Urinary bladder (tissue), 4 donors: ENCODE measurements at places on chromosomes 2 and 18. TPM values are rescaled to one million over a fixed set of nuclear protein-coding genes. Genes with fewer than 3 reads are reported as not detected.

The C2orf66 gene
- total RNA-seq, result 0.32 TPM

DNA sequence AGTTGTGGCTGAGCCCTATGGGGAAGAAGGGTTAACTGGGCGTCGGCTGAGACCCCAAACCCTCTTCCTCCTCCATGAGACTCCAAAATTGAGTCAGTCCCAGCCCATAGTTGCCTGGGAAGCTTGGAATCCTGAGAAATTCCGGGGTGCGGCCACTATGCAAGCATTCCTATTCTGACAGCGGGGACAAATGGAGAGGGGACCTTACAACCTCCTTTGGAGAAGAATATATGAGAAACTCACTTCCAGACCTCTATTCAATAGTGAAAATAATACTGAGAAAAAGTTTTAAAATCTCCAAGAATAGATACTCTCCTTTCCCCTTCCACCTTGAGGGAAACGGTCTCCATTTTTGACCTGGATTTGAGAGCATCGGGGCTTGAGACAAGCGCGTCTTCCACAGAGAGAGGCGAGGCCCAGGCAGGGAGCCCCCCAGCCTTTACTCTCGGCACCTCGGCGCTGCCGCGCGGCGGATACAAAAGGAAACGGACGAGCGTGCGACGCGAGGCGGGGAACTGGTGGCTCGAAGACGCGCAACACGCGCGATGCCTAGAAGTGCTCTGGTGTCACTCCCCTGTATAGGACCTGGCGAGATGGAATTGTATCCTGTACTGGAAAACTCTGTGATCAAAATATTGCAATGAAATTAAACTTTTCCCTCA, 11.1 kb downstream of the NR4A2 start:
- DNase-seq, result no peak

GRCh38 chr18:31171144-31171839, 8.6 kb upstream of the DSC1 start:
- no peak for DNase-seq

GRCh38 chr18:39611381-39612100, 2045.9 kb upstream of the CELF4 start:
- DNase-seq, result no peak

GRCh38 chr2:111716905-111717775, 166.9 kb downstream of the ANAPC1 start:
- no peak for DNase-seq

The SLC38A11 gene
- total RNA-seq, result 0.85 TPM

GRCh38 chr2:197191177-197191939, 119.2 kb downstream of the ANKRD44 start:
- no peak for DNase-seq

DNA sequence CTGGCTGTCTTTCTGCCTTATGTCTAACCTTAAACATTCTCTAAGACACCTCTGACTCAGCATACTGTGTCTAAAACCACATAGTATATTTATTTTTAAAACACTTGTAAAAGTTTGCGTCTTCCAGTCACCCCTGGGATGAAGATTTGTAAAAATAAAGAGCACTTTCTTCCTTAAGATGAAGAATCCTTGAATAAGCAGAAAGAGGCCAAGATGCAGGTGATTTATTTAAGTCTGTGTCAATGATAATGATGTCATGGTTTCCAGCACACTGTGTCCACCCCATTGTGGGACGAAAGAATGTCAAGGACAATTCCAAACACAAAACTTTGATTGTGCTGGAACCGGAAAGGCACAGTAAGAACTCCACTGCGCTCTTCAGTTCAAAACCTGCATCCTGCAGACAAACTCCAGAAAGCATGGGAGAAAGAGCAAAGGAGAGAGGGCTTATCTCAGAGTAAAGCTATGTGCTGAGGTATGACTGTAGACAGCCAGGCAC, 92.9 kb downstream of the ZEB2 start:
- DNase-seq, result no peak

DNA sequence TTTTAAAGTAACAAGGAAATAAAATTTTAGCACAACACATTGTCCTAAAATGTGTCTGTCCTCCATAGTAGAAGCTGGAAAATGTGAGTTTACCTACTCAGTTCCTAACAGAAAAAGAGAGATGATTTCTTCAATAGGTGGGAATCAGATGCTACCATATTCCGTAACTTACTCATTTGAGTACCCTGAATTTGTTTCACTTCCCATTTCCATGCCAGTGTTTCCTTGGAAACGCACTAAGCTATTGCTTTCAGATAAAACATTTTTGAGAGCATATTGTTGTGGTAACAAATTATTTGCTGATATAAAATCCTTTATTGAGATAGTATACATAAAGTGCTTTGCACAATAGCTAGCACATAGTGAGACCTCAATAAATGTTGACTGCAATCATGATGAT, 137.5 kb upstream of the BARD1 start:
- no peak for DNase-seq

- no peak for DNase-seq
Observed at GRCh38 chr2:42752314-42752713, 11.6 kb downstream of the OXER1 start.

- no peak for DNase-seq
Observed at GRCh38 chr2:152497481-152498052, 162.6 kb downstream of the FMNL2 start.

The PHOSPHO2 gene
- total RNA-seq, result 15.8 TPM

DNA sequence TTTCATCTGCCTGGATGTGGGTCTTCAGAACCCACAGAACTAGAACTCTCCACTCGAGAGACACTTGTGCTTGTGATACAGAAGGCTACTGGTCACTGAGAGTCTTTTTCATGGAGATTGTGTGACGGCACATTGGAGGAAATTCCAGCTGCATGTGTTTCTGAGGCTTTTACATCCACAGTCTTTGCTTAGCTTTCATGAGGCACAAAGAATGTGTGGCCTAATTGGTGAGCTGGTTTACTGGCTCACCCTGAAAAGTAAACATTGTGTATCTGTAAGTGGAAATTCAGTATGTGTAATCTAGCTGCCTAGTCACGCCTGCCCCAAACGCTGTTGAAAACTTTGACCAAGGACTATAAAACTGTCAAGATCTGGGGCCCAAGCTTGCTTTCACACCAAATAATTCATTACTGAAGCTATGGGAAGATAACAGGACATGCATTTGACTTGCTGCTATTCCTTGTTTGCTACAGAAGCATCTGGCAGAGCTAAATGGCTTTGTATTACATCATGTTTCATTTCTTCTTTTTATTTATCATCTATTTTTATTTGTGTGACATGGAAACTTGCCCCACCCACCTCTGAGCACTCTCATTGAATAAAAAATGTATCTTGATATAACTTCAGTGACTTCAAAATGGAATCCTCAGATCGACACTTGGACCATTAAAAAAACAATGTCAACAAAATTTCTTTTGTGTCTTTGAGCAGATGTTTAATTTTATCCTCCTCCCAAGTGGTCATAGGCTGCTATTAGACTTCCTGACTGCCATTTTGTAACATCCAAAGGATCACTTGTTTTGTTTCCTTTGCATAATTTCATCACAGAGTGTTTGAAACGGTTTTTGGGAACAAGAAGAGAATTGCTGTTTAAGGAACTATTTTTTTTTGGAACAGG, 80.2 kb downstream of the EFEMP1 start:
- DNase-seq, result peak; percentile 76

The PROM2 gene
- total RNA-seq, result 13.6 TPM

- no peak for DNase-seq
Observed at GRCh38 chr2:209986415-209986814, 16.0 kb upstream of the RPE start.

- DNase-seq, result no peak
Observed at GRCh38 chr2:44559108-44559507, 197.4 kb downstream of the CAMKMT start.

The PLB1 gene
- 5.0 TPM for total RNA-seq

The SOX11 gene
- total RNA-seq, result 9.8 TPM

GRCh38 chr2:105415007-105415406, 16.2 kb upstream of the FHL2 start:
- no peak for DNase-seq

The ST6GAL2 gene
- total RNA-seq, result 53.2 TPM

The GNLY gene
- total RNA-seq, result not detected

- DNase-seq, result no peak
Observed at GRCh38 chr2:237344942-237345341, 69.0 kb downstream of the COL6A3 start.

The KIF1A gene
- total RNA-seq, result 5.2 TPM

DNA sequence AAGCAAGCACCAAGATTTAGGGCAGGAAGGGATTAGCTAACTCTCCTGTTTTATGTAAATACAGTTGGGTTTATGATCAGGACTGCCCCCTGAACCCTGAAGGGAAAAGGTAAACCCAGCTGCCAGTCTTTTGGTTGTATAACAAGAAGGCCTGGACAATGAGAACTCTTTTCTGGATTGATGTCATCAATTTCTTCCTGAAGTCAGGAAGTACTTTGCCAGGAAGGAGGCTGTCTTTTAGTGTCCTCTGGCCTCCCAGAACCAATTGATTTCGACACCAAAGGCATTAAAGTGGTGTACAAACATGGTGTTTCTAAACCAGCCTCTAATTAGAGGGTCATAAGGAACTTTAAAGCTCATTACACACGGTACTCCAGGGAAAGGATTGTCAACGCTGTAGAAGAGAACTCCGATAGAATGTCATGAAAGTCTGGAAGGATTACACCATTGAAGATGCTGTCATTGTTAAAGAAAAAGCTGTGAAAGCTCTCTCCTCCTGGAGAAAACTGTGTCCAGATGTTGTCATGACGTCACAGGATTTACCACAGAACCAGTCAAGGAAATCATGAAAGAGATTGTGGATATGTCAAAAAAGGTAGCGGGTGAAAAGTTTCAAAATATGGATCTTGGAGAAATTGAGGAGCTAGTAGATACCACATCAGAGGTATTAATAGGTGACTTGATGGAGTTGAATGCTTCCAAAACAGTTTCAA, 78.8 kb downstream of the ANKRD12 start:
- DNase-seq, result no peak

- DNase-seq, result no peak
Observed at GRCh38 chr18:23547846-23548245, 38.5 kb downstream of the NPC1 start.

DNA sequence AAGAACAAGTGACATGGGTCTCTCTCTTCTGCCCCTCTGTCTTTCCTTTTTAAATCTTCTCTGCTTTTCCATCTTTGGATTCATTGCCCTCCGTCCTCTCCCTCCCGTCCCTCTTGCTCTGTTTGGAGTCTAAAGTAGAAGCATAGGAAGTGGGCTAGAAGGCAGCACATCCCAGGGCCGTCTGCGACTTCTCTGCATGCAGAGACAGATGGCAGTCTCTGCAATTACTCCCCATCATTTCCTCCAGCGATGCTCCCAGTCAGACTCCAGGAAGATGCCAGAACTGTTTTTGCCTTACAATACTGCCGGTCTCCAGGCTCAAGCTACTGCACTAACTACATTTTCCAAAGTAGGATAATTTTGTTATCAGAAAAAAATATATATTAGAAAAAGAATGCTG, 35.2 kb upstream of the LPIN2 start:
- DNase-seq, result no peak

- no peak for DNase-seq
Observed at GRCh38 chr2:239514754-239515530, 114.1 kb upstream of the HDAC4 start.

- DNase-seq, result no peak
Observed at GRCh38 chr2:113892004-113892710, 2.3 kb downstream of the ACTR3 start.

DNA sequence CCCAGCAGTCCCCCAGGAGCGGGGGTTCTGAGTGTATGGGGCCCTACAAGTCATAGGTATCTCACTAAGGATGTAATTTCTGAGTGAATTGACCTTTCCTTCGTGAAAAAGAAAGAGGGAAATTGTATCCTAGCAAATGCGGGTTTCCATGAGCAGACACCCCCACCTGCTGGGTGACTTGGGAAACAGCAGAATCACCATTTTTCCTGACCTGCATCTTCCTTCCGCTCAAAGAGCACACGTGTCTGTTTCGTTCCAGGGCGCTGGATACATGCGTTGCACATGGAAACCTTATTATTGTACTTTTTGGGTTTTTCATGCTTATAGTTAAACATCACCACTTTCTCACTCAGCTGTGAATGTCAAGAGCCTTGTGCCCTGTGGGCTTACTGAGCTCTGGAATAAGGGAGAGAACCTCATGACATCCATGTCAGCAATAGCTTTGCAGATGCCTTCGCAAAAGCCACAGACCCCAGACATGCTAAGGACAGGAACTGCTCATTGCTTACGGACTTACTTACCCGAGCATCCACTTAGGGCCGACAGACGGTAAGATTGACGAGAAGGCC, 132.8 kb downstream of the TPO start:
- no peak for DNase-seq

The CRYGD gene
- 0.95 TPM for total RNA-seq

The RAX gene
- not detected for total RNA-seq

- DNase-seq, result no peak
Observed at GRCh38 chr2:191617575-191617974, 60.4 kb upstream of the NABP1 start.

- no peak for DNase-seq
Observed at GRCh38 chr2:237470914-237471313, 16.1 kb upstream of the MLPH start.

DNA sequence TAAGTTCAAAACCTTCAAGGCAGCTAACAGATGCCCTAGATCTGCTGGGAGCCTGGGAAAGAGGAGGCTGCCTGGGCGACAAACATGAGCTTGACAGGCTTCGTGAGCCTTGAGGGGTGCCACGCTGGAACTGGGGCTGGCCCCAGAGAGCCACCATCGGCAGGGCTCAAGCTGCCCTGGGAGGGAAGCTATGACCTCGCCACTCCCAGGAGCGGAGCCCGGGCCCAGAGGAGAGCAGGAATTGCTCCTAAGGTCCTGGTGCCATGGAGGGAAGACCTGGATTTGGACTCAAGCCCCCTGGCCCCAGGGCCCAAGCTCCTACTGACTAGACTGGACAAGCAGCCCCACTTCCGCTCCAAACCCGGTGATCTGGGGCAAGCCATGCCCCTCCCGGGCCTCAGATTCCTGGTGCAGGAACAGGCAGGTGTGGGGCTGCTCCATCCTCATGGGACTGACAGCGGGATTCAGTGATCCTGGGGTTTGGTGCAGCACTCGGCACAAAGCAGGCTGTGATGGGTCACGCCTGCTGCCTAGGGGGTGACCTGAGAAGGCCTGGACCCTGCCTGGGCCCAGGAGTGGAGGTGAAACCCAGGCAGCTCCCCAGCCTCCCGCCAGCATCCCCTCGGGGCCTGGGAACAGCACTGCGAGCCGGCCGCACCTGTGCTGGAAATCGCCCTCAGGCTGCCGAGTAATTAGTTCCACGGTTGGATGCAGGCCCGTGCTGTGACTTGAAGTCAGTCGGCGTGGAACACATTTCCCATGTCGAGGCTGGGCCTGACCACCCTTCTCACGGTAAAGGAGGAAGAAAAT, 246.9 kb downstream of the NDUFA10 start:
- no peak for DNase-seq

The ATP6V1B1 gene
- total RNA-seq, result 0.63 TPM

The DNER gene
- 4.4 TPM for total RNA-seq

The CROCC2 gene
- not detected for total RNA-seq

- no peak for DNase-seq
Observed at GRCh38 chr2:42858140-42859005, 66.0 kb upstream of the HAAO start.
